ENCODE measurements at places on chromosomes 5 and 9. TPM values are rescaled to one million over a fixed set of nuclear protein-coding genes. Genes with fewer than 3 reads are reported as not detected.

The MEIKIN gene
- total RNA-seq, result not detected

DNA sequence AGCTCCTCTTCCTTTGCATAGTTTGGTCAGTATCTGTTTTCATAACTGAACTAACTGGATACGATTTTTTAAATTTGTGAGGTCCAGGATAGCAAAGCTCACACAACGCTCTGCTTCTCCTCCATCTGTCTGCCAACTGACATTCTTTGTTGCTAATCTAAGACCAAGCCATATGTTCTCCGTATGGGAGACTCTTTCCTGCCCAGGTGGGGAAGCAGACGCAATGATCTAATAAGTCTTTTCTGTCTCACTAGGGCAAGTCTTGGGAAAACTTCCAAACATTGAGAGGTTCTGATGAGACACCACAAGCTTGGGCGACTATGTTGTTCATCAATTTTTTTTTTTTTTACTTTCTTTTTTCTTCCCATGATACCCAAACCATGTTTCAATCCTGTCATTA, 558.5 kb downstream of the EFNA5 start:
- no peak for DNase-seq

DNA sequence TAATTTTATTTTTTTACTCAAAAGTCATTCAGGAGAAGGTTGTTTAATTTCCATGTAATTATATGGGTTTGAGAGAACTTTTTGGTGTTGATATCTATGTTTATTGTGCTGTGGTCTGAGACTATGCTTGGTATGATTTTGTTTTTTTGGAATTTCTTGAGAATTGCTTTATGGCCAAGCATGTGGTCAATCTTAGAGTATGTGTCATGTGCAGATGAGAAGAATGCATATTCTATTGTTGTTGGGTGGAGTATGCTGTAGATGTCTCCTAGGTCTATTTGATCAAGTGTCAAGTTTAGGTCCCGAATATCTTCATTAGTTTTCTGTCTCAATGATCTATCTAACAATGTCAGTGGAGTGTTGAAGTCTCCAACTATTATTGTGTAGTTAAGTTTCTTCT, 134.9 kb downstream of the HMHB1 start:
- DNase-seq, result no peak

GRCh38 chr5:59487772-59488729, 405.5 kb downstream of the PDE4D start:
- DNase-seq, result no peak

DNA sequence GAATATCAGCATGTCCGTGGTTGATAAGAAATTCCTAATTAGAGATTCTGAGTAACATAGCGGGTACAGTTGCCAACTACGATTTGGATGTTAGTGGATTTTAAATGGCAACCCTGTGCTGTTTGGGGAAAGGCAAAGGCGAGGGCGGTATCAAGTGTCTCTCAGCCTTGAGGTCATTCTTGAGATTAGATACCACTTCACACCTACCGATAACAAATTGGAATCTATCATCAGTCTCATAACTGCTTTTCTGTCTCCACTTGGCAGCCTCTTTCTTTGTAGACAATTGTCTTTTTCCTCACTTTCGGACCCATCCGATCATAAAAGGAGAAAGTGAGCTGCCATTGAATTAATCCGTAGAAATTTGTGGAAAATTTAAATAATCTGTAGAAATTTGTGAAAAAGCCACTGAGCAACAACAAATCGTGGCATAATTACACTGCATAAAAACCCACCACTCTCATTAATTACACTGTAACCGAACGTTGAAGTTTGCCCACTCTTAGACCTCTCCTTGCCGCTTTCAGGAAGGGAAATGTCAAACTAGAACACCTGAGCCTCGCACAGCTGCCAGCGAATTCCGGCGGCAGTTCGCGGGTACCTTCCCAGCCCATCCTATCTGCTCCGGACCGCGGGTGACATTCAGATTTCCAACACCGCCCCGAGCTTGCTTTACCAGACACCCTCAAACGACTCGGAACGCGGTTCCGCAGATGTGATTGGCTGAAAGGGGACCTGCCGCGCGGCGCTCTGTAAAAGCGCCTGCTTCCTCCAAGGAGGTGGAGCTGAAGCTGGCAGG, 849 bp upstream of the RGMB start:
- peak; percentile 69 for DNase-seq

DNA sequence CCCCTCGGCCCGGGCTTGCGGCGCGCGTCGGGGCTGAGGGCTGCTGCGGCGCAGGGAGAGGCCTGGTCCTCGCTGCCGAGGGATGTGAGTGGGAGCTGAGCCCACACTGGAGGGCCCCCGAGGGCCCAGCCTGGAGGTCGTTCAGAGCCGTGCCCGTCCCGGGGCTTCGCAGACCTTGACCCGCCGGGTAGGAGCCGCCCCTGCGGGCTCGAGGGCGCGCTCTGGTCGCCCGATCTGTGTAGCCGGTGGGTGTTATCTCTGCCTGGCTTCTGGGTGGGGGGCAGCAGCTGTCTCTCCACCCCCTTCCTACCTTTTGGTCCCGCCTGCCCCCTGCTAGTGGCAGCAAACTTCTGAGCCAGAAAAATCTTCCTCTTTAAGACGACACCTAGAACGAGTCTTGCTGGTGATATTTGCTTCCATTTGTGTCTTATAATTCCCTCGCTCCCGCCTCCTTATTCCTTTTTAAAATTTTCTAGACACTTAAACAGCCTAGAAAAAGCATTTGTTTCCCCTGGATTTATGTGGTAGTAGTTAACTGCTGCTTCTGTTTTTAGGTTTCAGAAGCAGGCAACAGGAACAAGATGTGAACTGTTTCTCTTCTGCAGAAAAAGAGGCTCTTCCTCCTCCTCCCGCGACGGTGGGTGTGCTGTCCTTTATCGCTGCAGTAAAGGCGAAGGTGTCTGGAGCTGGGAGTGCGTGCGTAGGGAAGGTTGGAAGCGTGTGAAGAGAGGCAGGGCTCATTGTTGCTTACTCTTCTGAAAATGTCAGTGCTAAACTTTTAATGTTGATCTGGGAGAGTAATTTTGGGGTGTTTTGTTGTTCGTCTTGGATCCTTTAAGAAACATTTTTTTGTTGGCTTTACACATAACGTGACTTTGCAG, 554 bp downstream of the JAK2 start:
- DNase-seq, result no peak

- peak; percentile 81 for DNase-seq
Measured at GRCh38 chr5:141960018-141960417, 2.0 kb upstream of the PCDH12 start.

The PCDHAC1 gene
- total RNA-seq, result 0.16 TPM

- DNase-seq, result no peak
Measured at GRCh38 chr5:153480401-153480800, 10.1 kb upstream of the GRIA1 start.

The NUTM2F gene
- not detected for total RNA-seq

DNA sequence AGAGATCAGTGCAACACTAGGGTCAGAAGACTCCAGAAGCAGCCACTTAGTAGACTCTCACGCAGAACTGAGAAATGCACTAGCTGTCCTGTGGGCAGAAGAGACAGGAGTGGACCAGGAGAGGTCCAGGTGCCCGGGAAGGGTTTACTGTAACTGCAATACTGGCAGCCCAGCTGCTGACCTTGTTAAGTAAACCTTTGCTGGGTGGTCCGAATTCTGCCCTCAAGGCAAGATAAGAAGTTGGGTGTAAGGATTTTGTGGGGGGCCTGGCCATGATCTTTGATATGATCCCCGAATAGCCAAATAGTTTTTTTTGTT, 91.3 kb downstream of the PDE6A start:
- DNase-seq, result no peak

The RCL1 gene
- total RNA-seq, result 42.1 TPM

The SLC35A4 gene
- total RNA-seq, result 64.1 TPM

GRCh38 chr9:99966716-99967115, 60.3 kb downstream of the STX17 start:
- DNase-seq, result no peak

- no peak for DNase-seq
Measured at GRCh38 chr5:125325488-125326149, 579.2 kb upstream of the ZNF608 start.

The ANKS6 gene
- total RNA-seq, result 28.0 TPM

GRCh38 chr5:135276151-135276550, 122.9 kb downstream of the MACROH2A1 start:
- no peak for DNase-seq

GRCh38 chr5:66209350-66209749, 65.2 kb downstream of the SREK1 start:
- DNase-seq, result no peak

GRCh38 chr9:112110094-112110776, 64.9 kb downstream of the SUSD1 start:
- no peak for DNase-seq

GRCh38 chr5:137192293-137192743, 306.8 kb downstream of the SPOCK1 start:
- DNase-seq, result no peak

The GABRB2 gene
- 0.67 TPM for total RNA-seq

The FSD1L gene
- total RNA-seq, result 0.23 TPM

DNA sequence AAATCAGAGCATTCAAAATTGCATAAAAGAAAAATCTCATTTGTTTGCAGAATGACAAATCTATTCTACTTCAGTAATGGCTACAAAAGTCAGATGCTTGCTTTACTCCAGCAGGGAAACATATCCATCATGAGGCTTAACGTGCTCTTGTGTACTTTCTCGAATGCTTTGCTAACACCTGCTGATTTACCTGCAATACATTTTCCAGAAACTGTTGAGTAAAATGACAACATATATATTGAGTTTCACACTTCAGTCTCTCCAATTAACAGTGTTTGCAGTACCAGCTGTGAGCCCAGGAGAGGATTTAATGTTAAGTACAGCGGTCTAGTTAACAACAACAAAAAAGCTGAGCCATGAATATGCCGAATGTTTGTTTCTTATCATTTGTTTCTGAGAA, 391.5 kb upstream of the SMC2 start:
- no peak for DNase-seq

Data from lower leg skin (tissue), 4 donors.